Osteoblast (primary cell): ENCODE measurements at places on chromosomes 7 and 10.
A peak's percentile ranks its signal among the peaks of the same experiment; 100 is the strongest.

DNA sequence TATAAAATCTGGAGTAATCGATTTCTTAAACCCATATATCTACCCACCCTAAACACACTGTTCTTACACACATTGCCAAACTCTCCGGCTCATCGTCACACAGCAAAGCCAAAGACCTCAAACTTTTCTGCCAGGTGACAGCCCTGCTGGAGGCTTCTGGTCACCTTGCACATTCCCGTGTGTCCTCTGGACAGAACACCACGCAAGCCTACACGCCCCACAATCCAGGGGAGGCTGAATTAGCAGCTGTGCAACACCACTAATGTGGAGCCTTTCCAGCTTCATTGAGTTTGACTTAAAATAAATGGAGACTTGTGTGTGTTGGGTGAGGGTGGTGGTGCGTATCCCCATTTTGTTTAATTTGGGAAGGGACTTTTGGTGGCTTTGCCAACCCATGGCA, 38.4 kb downstream of the KLF6 start:
- H3K27ac ChIP-seq: no peak overlapping the region
- no peak for DNase-seq

DNA sequence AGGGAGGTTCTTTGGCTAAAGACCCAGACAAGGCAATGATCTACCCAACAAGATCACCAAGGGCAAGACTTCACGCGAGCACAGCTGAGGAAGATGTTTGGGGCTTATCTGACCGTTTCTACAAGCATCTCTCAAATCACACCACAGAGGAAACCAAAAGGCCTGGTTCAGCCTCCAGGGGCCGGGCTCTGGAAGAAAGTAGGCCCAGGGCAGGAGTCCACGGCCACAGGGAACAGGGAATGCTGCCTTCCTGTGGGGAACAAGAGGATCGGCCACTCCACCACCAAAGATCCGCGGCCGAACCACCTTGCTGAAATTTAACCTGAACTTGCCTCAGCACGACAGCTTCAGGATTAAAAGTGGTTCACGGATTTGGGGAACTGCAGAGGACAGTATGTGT, 332.5 kb downstream of the PTPRN2 start:
- H3K36me3 ChIP-seq: no peaks in the 10 kb centered on the region
- no peak overlapping the region for H3K4me3 ChIP-seq
- DNase-seq: peak; percentile 30

DNA sequence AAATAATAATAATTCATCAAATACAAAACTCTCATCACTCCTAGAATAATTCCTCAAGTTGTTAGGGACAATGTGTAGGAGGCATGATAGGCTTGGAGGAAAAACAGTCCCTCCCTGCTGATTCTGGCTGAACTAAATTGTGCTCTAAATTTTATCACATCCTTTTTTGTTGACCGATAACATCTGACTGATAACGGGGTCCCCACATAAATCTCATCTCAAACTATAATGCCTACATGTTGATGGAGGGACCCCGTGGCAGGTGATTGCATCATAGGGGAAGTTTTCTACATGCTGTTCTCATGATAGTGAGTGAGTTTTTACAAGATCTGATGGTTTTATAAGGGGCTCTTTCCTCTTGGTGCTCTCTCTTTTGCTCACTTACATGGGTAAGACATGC, 1043.5 kb upstream of the SORCS1 start:
- H3K27ac ChIP-seq: no peak overlapping the region
- H3K27me3 ChIP-seq: no peaks in the 10 kb centered on the region
- DNase-seq: no peak
- H3K4me1 ChIP-seq: no peaks in the 10 kb centered on the region

- H3K4me1 ChIP-seq: peaks cover 14% of the 10 kb centered on the region
- H3K36me3 ChIP-seq: peaks cover 48% of the 10 kb centered on the region
- no peak overlapping the region for H3K4me3 ChIP-seq
- H3K27ac ChIP-seq: peak overlapping the region; percentile 45
- DNase-seq: peak; percentile 79
These were observed 24.6 kb downstream of the NT5C2 start for GRCh38 chr10:103168438-103168837.

GRCh38 chr10:62666275-62666674, 138.2 kb upstream of the ADO start:
- no peaks in the 10 kb centered on the region for H3K36me3 ChIP-seq
- peaks cover 28% of the 10 kb centered on the region for H3K27me3 ChIP-seq
- no peak for DNase-seq
- H3K4me1 ChIP-seq: no peaks in the 10 kb centered on the region
- no peak overlapping the region for H3K27ac ChIP-seq
- H3K4me3 ChIP-seq: no peak overlapping the region

GRCh38 chr7:1330801-1331425, 98.2 kb downstream of the UNCX start:
- H3K27ac ChIP-seq: no peak overlapping the region
- no peaks in the 10 kb centered on the region for H3K4me1 ChIP-seq
- no peaks in the 10 kb centered on the region for H3K36me3 ChIP-seq
- H3K4me3 ChIP-seq: no peak overlapping the region

- H3K27me3 ChIP-seq: peaks cover 4% of the 10 kb centered on the region
- no peak for DNase-seq
- no peak overlapping the region for H3K4me3 ChIP-seq
- H3K4me1 ChIP-seq: no peaks in the 10 kb centered on the region
- H3K36me3 ChIP-seq: no peaks in the 10 kb centered on the region
- H3K27ac ChIP-seq: no peak overlapping the region
These were observed 49.0 kb upstream of the EN2 start for GRCh38 chr7:155408651-155409586.

DNA sequence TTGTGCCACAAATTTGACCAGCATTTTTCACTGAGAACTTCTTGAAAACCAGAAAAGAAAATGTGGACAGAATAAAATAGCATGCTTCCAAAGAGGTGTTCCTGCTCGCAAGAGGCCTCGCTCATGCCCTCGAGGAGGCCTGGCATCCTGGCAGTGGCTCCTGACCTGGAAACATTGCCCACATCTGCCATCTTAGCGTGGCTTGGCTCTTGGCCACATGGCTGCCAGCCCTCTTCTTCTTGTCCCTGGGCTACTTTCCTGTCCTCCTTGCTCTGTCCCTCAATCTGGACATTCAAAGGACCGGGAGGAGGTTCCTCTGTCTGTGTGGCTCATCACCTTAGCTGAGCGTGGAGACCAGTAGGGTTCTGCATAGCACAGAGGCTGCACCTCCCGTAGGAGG, 131.6 kb upstream of the TMEM72 start:
- no peaks in the 10 kb centered on the region for H3K36me3 ChIP-seq
- peaks cover 5% of the 10 kb centered on the region for H3K27me3 ChIP-seq
- no peak overlapping the region for H3K27ac ChIP-seq
- peaks cover 10% of the 10 kb centered on the region for H3K4me1 ChIP-seq
- no peak overlapping the region for H3K4me3 ChIP-seq

- no peaks in the 10 kb centered on the region for H3K36me3 ChIP-seq
- no peak overlapping the region for H3K4me3 ChIP-seq
- H3K27ac ChIP-seq: peak overlapping the region; percentile 92
- peak; percentile 85 for DNase-seq
- H3K27me3 ChIP-seq: no peaks in the 10 kb centered on the region
- peaks cover 88% of the 10 kb centered on the region for H3K4me1 ChIP-seq
These were observed 4.0 kb downstream of the VSIR start for GRCh38 chr10:71769279-71769823.
